Activated CD4-positive, alpha-beta T cell treated with anti-CD3 and anti-CD28 coated beads, Interleukin-2, amount 50 U/mL, for 48 hours (primary cell): ENCODE measurements at places on chromosomes 12 and 14.

GRCh38 chr14:65658202-65658601 lies 245.7 kb downstream of the FUT8 start:
- no peak for DNase-seq

DNA sequence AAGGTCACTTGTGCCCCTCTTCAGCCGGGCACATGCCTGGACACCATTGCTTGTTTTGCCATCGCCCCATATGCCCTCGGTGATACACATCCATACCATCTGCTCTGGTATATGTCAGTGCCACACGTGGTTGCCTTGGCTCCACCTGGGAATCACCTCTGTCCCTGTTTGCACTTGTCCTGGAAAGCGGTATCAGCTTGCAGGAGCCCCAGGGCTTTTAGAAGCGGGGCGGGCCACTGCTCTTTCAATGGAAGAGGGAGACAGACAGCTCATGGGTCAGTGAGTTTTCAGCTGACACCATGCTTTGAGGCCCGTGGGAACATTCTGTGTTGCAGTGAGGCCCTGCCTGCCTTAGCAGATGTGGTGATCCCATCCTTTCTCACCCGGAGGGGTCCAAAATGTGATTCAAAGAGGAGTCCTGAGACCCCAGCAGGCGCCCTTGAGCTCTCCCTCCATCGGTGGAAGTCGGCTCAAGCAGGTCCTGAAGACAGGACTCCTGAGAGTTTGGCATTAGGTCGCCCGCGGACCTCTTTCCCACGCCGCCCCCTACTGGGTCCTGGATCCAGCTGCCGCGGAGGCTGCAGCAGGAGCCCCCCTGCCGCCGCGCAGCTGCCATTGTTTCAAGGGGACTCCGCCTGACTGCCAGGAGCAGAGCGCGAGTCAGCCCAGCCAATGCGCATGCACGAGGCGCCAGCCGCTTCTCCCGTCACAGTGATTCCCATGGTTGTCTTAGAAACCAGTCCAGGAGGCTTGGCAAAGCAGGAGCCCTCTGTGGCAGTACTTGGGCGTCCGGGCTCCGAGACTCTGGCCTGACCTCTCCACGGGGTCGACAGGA lies 773.2 kb upstream of the ALG10B start:
- DNase-seq: no peak

GRCh38 chr14:61334197-61334701 lies 12.9 kb downstream of the PRKCH start:
- no peak for DNase-seq

GRCh38 chr12:123064885-123065619 lies 84.6 kb downstream of the ARL6IP4 start:
- DNase-seq: no peak

GRCh38 chr14:105629886-105630215 lies 103.5 kb downstream of the TMEM121 start:
- no peak for DNase-seq

GRCh38 chr14:20397511-20397910 lies 15.8 kb downstream of the TEP1 start:
- no peak for DNase-seq
